Chondrocyte (in vitro differentiated cells): ENCODE measurements at places on chromosomes 1 and 21.
A peak's percentile ranks its signal among the peaks of the same experiment; 100 is the strongest.

GRCh38 chr1:176552217-176552991 is 89.4 kb downstream of the PAPPA2 start:
- H3K27ac ChIP-seq = no peak overlapping the region
- H3K4me1 ChIP-seq = no peaks in the 10 kb centered on the region
- peaks cover 47% of the 10 kb centered on the region for H3K27me3 ChIP-seq
- H3K36me3 ChIP-seq = no peaks in the 10 kb centered on the region
- no peak for DNase-seq

DNA sequence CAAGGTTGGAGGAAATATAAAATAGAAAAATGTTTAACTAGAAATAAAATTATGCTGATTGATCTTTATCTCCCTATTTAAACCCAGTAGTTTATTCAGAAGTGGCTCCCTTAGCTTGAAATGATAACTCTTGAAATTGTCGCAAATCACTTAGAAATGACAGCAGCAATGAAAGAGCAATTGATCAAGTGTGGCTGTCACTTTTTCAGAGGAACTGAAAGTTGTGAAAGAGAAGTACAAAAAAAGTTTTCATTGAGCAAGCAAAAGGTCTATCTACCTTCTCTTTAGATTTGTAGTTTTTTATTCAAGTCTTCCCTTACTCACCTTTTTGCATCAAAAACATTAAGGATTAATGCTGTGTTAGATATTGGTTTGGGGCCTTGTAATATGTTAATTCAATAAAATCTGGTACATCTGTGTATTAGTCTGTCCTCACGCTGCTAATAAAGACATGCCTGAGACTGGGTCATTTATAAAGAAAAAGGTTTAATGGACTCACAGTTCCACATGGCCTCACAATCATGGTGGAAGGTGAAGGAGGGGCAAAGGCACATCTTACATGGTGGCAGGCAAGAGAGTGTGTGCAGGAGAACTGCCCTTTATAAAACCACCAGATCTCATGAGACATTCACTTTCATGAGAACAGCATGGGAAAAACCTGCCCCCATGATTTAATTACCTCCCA is 48.3 kb downstream of the LRRC8C start:
- H3K4me1 ChIP-seq = peaks cover 4% of the 10 kb centered on the region
- DNase-seq = no peak
- no peaks in the 10 kb centered on the region for H3K27me3 ChIP-seq
- H3K36me3 ChIP-seq = no peaks in the 10 kb centered on the region

DNA sequence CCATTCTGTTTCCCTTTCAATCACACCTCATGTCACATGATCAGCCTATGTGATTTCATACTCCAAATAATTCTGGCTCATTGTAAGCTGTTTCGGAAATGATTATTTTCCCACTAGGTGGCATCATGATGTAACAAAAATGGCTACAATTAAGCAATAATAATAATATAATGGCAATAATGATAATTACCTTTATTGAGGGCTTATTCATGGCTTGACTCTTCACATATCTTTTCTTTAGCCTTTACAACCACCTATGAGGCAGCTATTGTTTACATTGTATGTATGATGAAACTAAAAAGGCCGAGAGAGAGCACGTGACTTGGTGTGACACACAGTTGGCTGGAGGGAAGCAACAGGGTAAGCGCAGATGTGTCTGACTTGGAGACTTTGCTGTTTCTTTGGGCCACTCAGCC is 12.5 kb upstream of the KPRP start:
- no peaks in the 10 kb centered on the region for H3K4me1 ChIP-seq
- no peak overlapping the region for H3K27ac ChIP-seq
- no peak overlapping the region for H3K4me3 ChIP-seq
- no peaks in the 10 kb centered on the region for H3K27me3 ChIP-seq
- H3K36me3 ChIP-seq = peaks cover 1% of the 10 kb centered on the region
- DNase-seq = no peak

DNA sequence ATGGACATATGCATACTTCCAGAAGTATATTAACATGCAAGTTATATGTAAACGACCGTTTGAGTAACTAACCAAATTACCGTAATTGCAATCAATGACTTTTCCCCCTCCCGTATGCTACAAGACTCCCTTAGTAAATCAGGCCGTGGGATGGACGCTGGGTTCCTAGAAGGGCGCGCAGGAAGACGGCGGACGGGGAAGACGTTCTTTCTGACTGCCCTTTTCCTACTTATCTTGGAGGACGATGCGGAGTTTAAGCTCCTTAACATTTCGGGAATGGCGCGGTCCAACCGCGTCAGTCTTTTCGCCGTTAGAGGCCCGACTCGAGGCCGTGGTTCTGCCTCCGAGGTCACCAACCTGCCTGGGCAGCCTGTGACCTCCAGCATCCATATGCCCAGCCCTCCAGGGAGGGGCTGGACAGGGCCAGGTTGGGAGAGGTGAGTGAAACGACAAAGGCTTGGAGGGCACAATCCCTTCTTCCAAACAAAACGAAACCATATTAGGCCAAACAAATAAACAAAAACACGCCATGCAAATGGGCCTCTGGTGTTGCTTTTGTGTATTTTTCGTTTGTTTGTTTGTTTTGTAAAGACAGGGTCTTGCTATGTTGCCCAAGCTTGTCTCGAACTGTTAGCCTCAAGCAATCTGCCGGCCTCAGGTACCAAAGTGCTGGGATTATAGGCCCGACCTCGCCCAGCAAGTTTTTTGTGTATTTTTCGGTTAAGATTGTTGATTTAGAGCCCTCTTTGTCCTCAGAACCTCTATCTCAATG is 873 bp upstream of the PI4KB start:
- DNase-seq = no peak
- no peaks in the 10 kb centered on the region for H3K36me3 ChIP-seq
- peaks cover 30% of the 10 kb centered on the region for H3K4me1 ChIP-seq
- peak overlapping the region; percentile 92 for H3K4me3 ChIP-seq

DNA sequence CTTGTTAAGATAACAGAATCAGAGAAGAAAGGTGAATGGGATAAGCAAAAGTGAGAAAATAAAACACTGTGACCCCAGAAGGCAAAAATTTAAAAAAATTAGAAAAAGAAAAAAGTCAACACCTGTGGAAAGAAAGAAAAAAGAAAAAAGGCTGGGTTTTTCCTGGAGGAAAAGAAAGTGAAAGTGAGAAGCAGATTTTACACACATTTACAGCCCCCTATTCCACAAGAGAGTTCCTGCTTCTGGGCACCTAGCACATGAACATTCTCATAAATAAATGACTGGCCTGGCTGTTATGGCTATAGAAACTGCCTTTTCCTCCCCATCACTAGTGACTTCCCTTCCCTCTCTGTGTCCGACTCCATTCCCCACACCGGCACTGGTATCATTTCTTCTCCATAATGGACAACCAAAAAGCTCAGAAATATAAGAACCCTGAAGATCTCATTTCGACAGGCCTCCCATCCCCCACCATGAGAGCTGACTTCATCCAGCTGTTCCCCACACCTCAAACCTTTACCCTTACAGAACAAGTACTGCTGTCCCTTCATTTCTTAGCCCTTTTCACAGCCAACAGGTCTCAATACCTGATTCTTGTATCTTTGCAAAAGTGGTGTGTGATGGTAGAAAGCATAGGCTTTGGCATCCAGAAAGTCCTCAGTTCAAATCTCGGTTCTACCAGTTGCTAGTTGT is 12.6 kb downstream of the MTF1 start:
- H3K36me3 ChIP-seq = no peaks in the 10 kb centered on the region
- H3K4me3 ChIP-seq = no peak overlapping the region
- peaks cover 12% of the 10 kb centered on the region for H3K4me1 ChIP-seq

GRCh38 chr1:50476800-50477199 is 53.6 kb upstream of the DMRTA2 start:
- H3K27me3 ChIP-seq = no peaks in the 10 kb centered on the region
- H3K4me1 ChIP-seq = no peaks in the 10 kb centered on the region
- H3K27ac ChIP-seq = no peak overlapping the region
- DNase-seq = no peak
- H3K4me3 ChIP-seq = no peak overlapping the region

- peaks cover 4% of the 10 kb centered on the region for H3K4me1 ChIP-seq
- no peak for DNase-seq
- no peak overlapping the region for H3K27ac ChIP-seq
- H3K4me3 ChIP-seq = no peak overlapping the region
- no peaks in the 10 kb centered on the region for H3K27me3 ChIP-seq
These were observed 95.9 kb downstream of the PCBP3 start for GRCh38 chr21:45739218-45740087.

GRCh38 chr1:210072129-210072528 is 134.1 kb downstream of the SYT14 start:
- DNase-seq = no peak
- H3K4me1 ChIP-seq = no peaks in the 10 kb centered on the region
- H3K36me3 ChIP-seq = no peaks in the 10 kb centered on the region
- H3K27me3 ChIP-seq = peaks cover 14% of the 10 kb centered on the region
- no peak overlapping the region for H3K27ac ChIP-seq
- no peak overlapping the region for H3K4me3 ChIP-seq

GRCh38 chr1:162717548-162718184 is 72.8 kb upstream of the HSD17B7 start:
- no peak overlapping the region for H3K4me3 ChIP-seq
- DNase-seq = no peak
- peaks cover 37% of the 10 kb centered on the region for H3K4me1 ChIP-seq
- peak overlapping the region; percentile 65 for H3K27ac ChIP-seq
- H3K36me3 ChIP-seq = peaks cover 12% of the 10 kb centered on the region

GRCh38 chr1:31476891-31477846 is 64.2 kb downstream of the SERINC2 start:
- no peak overlapping the region for H3K27ac ChIP-seq
- DNase-seq = no peak
- H3K27me3 ChIP-seq = peaks cover 15% of the 10 kb centered on the region
- peaks cover 18% of the 10 kb centered on the region for H3K4me1 ChIP-seq
- H3K36me3 ChIP-seq = peaks cover 2% of the 10 kb centered on the region

- no peak overlapping the region for H3K27ac ChIP-seq
- H3K4me1 ChIP-seq = peaks cover 37% of the 10 kb centered on the region
- peaks cover 2% of the 10 kb centered on the region for H3K36me3 ChIP-seq
- no peaks in the 10 kb centered on the region for H3K27me3 ChIP-seq
- H3K4me3 ChIP-seq = no peak overlapping the region
- DNase-seq = no peak
These were observed 98.3 kb upstream of the ARHGEF16 start for GRCh38 chr1:3355894-3356826.
